ENCODE measurements at places on chromosomes 2 and 18. TPM values are rescaled to one million over a fixed set of nuclear protein-coding genes. Genes with fewer than 3 reads are reported as not detected.

DNA sequence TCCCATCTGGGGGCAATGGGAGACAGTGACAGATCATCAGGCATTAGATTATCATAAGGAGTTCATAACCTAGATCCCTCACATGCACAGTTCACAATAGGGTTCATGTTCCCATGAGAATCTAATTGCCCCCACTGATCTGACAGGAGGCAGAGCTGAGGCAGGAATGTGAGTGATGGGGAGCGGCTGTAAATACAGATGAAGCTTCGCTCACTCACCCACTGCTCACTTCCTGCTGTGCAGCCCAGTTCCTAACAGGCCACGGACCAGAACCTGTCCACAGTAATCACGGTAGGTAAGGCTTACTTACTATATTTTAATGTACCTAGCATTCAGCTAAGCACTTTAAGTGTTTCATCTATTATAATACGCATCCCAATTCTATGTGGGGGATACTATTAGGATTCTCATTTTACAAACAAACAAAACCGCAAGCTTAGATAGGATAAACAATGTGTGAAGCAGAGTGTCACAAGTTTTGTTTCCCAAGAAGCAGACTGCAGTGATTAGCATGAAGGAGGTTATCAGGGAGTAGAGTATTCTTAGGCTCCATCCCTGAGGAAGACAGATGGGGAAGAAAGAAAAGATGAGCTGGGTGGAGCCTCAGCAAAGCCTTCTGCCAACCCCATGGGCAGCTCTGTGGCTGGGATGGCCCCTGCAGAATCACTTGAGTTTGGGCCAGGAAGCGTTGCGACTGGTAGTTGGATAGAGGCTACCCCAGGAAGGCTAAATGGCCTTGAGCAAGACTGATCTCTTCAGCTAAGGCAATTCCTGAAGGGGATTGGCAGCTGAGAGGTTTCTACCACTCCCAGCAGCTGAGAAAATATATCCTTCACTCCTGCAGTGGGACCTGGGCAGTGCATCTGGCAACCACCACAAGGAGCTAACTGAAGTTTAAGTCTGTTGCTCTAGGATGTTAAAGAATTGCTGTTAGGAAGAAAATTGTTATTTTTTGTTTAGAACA is 133.1 kb downstream of the MREG start:
- no peak for DNase-seq

DNA sequence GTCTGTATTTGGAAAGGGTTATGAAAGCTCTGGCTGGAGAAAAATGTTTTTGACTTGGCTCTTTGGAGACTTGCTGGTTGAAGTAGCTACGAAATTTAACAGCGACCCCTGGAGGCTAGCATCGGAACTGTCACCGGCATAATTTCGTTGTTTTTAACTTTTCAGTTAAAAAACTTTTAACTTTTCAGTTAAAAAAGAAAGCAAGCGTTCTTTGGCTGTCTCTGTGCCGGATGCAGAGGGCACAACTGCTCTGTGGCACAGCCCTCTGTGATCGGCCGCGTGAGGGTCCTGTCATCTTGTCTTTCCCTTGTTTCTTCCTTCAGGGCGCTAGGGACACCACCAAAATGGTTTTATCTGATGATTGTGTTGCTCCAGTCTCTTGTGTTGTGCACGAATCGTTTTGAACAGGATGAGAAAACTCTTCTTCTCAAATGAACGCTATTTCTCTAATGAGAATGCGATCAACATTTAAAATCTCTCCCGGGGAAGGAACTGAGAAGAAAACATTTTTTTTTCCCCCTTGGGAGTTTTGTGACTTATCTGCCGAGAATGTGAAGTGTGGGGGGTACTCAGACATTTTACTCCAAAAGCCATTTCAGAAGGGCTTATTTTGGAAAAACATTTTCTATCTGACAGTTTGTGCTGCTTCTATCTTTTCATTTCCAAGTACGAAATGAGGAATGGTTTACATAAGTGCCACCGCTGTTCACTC is 57.1 kb downstream of the ADCYAP1 start:
- DNase-seq, result peak; percentile 46

GRCh38 chr2:10306901-10307463 is 4.3 kb downstream of the HPCAL1 start:
- no peak for DNase-seq

GRCh38 chr18:79388043-79388442 is 7.7 kb upstream of the NFATC1 start:
- no peak for DNase-seq

DNA sequence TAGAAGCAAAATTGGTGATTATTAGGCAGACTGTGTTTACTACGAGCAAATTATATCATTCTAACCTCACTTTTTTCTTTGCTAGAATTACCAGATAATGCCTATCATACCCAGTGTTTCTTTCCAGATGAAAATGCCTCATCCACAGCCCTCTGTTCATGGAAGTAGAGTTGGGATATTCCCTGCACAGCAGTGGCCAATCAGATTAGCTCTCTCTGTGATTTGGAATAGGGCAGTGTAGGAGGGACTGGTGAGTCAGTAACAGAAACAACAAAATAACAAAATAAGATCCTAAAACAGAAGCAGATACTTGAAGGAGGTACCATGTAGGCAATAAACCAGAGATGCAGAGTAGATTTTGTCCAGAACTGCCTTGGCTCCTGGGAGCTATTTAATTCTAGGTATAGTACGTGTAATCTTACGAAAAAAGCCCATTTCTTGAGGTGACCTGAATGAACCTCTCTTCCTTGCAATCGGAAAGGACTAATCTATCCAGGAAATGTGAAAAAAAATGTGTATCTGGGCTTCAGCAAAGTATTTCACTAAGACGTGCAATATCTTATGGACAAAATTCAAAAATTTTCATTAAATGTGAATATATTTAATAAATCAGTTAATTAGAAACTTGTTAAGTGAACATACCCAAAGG is 18.4 kb upstream of the TMEM17 start:
- no peak for DNase-seq

The TIA1 gene
- total RNA-seq, result 42.8 TPM

DNA sequence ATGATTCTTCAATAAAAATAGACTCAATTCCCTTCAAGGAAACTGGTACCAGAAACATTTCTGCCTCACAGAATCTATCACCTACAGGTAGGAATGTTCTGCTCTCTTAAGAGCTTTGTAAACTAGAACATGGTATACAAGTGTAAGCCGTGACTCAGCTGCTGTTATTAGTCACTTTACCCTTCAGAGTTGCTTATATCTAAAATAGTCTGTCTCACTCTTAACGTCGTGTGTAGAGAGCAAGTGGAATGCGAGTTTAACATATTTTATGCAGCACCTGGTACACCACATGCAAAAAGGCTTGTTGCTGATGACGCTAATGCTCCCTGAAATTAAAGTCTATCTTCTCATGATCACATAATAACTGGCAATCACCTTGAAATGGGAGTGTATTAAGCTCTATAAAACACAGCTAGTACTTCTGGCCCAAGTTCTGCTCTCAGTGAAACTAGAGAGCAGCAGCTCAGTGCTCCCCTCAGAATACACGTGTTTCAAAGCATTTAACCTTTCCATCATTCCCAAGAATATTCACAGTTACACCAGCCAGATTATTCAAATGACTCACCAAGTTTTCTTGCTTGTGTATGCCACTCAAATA is 420.0 kb downstream of the ZEB2 start:
- DNase-seq, result peak; percentile 84

The PPIL3 gene
- total RNA-seq, result 39.6 TPM

DNA sequence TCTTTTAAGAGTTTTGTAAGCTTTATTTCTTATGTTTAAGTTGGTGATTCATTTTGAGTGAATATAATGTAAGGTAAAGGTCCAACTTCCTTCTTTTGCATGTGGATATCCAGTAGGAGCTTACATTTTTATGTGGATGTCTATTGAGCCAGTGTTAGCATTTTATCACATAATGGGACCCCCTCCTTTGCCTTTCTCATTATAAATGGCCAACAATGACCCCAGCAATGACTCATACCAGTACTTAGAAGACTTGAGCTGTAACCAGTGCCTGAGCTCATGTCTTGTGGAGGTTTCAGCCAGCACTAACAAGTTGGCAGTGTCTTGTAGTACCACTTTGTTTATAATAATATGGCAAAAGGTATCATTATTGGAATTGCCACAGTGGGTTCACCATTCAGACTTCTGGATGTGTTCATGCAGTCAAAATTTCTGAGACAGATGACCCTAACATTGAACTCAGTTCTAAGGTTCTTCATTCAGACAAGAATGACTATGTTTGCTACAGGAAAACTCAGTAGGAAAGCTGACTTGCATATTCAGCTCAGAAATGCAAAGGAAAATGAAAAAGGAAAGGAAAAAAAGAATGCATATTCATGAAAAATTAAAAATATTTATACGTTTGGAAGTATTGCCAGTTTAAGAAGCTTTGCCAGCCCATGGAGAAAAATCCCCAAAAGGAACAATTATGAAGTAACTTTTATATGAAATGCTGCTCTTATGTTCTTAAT is 41.0 kb downstream of the CDKL4 start:
- peak; percentile 18 for DNase-seq

DNA sequence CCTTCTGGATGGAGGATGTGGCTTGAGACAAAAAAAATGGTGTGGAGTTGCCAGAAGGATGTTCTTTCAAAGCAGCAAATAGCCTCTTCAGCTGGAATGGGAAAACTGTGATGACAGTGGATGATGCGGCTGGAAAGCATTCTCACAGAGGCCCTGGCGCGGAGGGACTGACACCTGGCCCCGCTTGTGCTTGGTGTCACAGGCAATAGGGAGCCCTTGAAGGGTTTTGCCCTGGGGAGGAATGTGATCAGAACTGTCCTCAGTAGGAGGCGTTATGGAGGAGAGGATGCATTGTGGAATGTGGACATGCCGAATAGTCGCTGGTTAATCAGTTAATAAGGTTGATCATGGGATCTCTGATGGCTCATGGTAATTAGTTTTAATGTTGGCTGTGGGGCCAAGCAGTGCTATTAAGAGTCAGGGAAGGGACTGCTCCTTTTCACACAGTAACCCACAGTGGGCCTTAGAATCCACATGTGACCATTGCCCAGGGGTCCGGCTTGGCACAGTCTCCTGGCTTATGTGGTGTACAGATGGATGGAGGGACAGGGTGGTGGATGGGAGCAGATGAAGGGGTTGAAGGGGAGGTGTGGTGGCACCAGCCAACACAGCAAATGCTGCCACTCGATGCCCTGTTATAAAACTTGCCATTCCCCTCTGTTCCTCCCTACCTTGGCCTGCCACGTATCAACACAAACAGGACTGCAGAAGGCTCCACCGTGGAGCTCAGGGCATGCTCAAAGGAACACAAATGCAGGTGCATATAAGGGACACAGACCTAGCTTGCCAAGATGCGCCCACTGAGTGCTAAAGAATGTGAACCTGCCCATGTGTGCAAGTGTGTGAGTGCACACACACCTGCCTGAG is 71.7 kb downstream of the CIB4 start:
- no peak for DNase-seq

GRCh38 chr2:100752628-100753333 is 67.2 kb upstream of the NPAS2 start:
- DNase-seq, result peak; percentile 89

The PRKAG3 gene
- total RNA-seq, result not detected

GRCh38 chr18:71919211-71919610 is 624.9 kb downstream of the CBLN2 start:
- no peak for DNase-seq

The PSMA8 gene
- not detected for total RNA-seq

- peak; percentile 7 for DNase-seq
Observed at GRCh38 chr2:118970396-118971135, 28.6 kb downstream of the MARCO start.

DNA sequence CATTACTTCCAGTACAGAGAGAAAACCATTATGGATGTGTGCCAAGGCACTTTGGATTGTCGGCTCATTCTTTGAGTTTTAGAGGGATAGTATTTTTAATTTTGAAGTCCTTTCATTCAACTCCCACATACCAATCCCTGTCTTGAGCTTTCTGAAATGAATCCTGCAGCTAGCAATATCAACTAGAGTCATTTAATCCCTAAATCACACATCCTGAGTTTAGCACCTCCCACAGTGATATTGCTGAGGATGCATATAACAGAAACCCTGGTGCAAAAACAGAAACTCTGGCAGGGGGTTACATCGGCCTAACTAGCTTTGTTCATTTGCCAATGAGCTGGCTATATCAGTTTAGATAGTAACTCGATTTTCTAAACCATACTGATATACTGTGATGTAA is 427.3 kb downstream of the LRP1B start:
- DNase-seq, result no peak

- no peak for DNase-seq
Observed at GRCh38 chr18:64179556-64180080, 30.7 kb upstream of the LINC00305 start.

DNA sequence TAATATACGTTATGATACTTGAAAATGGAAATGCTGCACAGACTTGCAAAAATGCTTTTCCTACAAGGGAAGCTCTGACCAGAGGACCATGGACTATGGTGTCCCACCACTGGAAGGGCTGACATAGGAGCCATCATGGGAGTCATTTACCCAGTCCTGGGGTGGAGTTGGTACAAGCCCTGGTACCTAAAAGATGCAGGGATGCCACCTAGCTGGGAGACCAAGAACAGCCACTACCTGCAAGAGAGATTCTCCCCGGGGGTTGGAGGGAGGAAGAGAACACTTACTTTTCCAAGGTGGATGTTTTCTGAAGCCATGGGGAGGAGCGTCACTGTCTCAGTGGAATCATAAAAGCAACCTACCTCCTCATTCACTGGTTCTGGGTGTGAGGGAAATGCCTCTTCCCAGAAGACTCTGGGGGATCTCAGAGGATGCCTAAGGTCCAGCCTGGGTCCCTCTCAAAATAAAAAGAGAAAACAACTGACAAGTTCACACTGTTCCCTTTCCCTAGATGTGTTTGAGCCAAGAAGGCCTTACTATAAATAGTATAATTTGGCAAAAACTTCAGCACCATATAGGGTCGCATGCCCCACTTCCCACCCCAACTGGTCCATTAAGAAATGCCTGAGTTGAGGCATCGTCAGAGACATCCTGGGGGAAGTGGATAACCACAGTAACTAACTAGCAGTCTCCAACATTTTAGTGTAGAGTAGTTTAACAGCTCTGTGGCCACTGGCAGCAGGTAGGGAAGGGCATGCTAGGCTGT is 39.9 kb downstream of the REEP1 start:
- peak; percentile 9 for DNase-seq

The SMARCAL1 gene
- 10.9 TPM for total RNA-seq

The RTP5 gene
- total RNA-seq, result not detected

GRCh38 chr2:171943869-171944268 is 21.6 kb downstream of the HAT1 start:
- no peak for DNase-seq

GRCh38 chr2:121103960-121104359 is 181.0 kb downstream of the TFCP2L1 start:
- DNase-seq, result no peak
